Motor neuron (in vitro differentiated cells): ENCODE measurements at places on chromosomes 5 and 9.

GRCh38 chr9:34037626-34038025 lies 11.1 kb downstream of the UBAP2 start:
- ATAC-seq, result peak; percentile 70

GRCh38 chr9:133133681-133134387 lies 12.8 kb upstream of the RALGDS start:
- ATAC-seq, result peak; percentile 79

GRCh38 chr5:32182463-32183063 lies 8.4 kb upstream of the GOLPH3 start:
- ATAC-seq, result no peak

GRCh38 chr9:127262602-127263001 lies 2.0 kb upstream of the GARNL3 start:
- no peak for ATAC-seq

DNA sequence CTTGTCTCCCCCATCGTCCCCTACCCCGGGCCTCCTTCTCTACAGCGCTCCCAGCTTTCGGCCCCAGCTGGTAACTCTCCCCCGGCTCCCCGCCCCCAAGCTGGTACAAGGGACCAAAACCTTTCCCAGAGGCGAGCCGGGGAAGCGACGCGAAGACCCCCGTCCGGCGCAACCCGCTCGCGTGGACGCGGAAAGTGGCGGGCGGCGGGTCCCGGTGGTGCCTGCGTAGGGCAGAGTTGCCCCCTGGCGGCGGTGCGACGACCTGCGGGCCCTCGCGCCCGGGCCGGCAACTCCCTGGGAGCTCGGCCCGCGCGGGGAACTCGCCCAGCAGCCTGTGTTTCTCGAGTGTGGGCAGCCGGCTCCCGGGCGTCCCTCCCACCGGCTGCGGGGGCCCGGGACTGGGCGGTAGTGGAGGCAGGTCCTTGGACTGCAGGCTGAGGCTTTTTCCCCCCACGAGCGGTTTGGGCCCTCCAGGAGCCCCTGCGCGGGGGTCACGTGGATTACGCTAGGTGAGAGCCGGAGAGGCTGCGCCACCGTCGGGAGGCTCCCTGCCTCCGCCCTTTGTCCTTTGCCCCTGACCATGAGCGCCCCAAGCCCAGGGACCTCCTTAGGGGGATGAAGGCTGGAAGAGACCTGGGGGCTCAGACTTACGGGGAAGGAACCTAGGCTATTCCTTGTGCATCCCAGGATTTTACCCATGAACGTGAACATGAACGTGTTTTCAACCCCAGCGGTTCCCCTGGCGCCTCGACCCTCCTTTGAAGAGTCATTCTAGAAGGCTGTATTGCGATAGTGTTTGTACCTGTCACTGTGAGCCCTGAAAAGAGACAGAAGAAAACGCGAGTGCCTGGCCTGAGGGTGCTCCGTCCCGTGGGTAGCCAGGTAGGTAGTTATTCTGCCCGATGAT lies 2.9 kb upstream of the FOXD1 start:
- ATAC-seq, result peak; percentile 24

DNA sequence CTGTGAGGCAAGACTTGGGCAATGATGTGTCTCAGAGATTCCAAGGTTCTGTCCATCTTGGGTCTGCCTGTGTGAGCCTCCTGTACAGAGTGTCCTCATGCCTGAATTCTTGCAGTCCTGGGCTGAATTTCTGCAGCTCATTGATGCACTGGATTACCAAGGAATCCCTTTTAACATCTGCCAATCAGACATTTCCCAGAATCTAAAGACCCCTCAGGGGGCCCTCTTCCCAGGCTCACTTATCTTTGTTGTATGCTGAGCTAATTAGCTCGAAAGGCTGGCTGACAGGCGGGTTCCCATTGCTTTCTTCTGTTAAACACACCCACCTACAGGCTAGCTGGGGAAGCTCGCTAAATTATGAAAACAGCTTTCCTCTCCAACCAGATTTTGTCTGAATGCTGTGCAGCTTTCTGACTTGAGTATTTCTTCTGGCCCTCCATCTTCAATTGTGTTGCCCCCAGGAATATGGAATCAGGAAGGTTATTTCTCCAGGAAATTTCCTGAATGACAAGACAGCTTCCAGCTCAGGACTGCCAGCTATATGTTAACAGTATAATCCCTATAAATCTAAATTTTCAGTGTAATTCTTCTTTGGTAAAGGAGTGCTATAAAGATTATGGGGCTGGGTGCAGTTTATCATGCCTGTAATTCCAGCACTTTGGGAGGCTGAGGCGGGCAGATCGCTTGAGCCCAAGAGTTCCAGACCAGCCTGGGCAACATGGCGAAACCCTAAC lies at the start of gene LIX1:
LIX1 (minus strand) TSS at position 91 of the 734 bp plus-strand sequence; CDS start at position 56, 35 bp downstream.
- ATAC-seq, result peak; percentile 97

DNA sequence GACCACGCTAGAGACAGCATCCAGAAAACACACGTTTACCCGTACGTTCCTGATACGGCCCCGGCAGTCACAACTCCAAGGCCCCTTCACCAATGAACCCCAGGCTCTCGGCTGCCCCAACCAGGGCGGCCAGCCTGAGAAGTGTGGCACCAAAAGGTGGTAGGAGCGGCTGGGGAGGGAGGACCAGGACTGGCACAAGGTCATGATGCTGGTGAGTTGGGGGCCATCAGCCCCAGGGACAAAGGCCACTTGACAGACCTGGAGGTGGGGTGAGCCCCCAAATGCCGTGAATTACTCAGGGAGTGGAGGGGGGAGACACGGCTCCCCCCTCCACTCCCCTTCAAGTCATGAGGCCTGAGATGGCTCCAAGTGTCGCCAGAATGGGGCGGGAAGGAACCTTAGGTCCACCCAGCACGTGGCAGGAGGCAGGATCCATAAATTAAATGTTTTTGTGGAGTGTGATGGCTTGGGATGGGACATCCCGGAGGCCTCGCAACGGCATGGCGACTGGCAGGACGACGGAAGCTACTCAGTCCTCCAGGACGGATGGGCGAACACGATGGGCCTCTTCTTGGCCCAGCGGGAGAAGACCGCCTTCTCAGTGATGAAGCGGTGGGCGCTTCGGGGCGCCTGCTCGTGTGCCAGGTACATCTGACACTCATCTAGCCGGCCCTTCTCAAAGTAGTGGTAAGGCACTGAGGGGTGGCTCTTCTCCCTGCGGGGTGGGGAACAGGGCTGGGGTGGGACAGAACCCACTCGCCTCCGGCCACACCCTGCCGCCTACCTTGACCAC lies 8.7 kb upstream of the ST6GALNAC6 start:
- ATAC-seq, result no peak

DNA sequence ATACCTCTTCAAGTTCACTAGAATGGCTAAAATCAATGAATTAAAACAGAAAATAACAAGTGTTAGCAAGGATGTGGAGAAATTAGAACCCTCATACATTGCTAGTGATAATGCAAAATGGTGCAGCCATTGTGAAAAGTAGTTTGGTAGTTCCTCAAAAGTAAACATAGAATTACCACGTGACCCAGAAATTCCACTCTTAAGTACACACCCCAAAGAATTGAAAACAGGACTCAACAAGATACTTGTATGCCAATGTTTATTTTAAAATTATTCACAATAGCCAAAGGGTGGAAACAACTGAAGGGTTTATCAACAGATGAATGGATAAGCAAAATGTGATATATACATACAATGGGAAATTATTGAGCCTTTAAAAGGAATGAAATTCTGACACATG lies 70.3 kb downstream of the BARX1 start:
- ATAC-seq, result no peak

DNA sequence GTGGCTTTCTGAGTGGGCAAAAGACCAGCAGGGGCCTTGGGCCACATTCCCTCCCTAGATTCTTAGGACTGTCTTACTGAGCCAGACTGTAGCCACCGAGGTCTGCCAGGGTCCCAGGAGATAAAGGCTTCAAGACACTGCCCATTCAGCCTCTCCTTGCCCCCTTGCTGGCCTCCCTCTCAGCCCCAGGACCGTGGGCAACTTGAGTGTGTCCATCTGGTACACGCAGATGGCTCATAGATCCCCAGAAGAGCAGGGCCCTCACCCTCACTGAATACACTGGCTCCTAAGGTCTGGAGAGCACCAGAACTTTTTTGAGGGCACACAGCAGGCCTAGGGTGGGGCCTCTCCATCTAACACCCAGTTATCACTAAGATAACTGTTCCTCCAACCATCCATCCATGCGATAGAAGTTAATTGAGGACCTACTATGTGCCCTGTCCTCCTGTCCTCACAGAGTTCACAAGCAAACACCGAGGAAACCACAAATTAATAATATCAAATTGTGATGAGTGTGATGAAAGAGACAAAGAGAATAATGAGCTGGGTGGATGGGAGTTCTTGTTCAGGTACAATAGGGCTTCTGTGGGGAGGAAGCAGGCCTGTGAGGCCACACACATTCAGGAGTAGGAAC lies 4.9 kb upstream of the PDGFRB start:
- ATAC-seq, result no peak

GRCh38 chr9:81686614-81687520 lies 2.5 kb downstream of the TLE1 start:
- peak; percentile 37 for ATAC-seq

DNA sequence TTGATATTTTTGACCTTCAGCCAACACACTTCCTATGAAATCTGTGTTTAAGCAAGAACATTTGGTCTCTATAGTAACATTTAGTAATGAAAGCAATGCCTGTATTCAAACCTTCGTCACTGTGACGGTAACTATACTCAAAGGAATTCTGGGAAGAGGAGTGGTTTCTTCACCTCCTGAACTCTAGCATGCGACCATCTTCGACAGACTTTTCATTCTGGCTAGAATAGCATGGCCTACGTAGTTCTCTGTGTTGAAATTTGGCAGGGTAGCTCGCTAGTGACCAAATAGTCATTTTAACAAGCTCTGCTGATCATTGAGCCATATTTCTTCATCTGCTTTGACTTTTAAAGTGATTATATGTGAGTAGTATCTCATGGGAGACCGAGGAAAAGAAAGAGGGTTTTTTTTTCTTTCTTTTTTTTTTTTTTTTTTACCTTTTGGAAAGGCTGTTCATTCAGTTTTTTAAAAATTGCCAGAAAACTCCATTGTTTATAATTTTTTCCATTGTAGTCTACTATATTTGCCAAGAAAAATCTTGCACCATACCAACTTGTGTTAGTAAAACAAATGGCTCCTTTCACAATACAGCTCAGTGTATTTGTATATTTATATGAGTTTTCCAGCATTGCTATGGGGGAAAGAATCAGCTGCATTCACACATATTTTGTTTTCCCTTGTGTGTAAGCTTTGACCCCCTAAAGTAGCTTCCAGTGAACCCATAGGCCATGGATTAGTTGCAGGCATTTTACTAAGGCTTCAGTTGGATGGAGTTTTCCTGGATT lies 166.8 kb downstream of the NNT start:
- ATAC-seq, result peak; percentile 69

DNA sequence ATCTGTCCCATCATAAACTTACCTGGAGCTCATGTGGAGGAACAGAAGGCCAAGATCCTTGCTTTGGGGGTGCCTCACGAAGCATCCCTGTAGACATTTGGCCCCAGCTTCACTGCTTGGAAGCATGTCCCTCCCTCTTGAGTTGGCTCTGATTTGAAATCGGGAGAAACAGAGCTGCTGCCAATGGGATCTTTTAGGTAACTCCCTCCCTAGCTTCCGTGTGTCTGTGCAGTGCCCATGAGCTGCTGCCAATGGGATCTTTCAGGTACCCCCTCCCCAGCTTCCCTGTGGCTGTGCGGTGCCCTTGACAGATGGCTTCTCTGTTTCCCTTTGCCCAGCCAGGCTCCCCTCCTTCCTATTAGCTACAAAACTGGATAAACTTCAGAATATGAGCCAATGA lies 178.0 kb downstream of the NR3C1 start:
- ATAC-seq, result no peak

GRCh38 chr5:42321785-42322184 lies 101.5 kb upstream of the GHR start:
- ATAC-seq, result no peak

DNA sequence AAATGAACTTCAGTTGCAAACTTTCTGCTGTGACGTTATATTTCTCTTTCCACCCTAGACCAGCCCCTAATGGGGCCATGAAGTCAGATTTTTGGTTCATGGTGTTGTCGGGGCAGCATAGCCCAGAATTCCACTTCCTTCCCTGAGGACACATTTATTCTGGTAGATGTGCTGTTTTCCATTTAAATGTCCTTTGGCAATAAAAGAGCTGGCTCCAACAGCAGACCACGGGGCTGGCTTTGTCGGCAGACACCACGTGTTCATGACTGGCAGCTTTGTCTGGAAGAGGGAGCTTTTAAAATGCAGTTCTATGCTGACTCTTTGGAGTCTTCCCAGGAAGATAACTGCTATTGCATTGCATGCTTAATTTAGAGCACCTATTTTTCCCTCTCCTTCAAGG lies 17.6 kb upstream of the LCP2 start:
- ATAC-seq, result peak; percentile 93

DNA sequence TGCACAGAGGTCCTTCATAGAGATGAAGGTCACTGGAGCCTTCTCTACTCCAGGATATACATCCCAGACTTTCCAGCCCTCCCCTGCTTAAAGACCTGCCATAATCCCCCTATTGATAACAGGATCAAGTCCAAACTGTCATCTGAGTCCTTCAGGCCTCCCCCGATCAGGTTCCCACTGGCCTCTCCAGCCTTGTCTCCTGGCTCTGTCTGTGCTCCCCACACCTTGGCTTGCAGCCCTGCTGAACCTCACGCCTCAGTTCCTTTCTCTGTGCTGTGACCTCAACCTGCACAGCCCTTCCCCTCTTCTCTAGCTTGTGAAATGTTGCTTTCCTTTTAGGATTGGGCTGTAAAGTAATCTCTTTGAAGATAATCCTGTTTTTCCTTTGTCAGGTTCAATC lies 2.5 kb upstream of the HRH2 start:
- no peak for ATAC-seq

GRCh38 chr5:158796812-158797497 lies 302.8 kb downstream of the EBF1 start:
- ATAC-seq, result no peak

- ATAC-seq, result no peak
Observed at GRCh38 chr9:106717686-106718085, 145.3 kb upstream of the ZNF462 start.

- ATAC-seq, result no peak
Observed at GRCh38 chr9:21730899-21731298, 71.5 kb upstream of the MTAP start.

- ATAC-seq, result no peak
Observed at GRCh38 chr5:11234501-11234911, 473.5 kb upstream of the DAP start.

DNA sequence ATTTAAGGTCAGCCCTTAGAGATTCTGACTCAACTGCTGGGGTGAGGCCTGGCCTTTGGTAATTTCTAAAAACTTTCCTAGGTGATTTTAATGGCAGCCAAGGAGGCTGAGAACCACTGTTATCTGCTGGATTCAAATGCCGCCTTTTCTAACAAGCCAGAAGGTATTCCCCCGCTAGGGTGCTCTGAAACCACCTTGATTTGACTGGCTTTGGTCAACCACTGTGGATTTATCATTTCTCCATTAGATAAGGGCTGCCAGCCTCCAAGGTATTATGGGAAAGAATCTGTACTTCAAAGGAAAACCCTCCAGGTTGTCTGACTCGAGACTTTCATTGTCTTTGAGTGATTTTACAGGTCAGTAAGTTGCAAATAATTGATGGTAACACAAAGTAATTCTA lies 4.3 kb downstream of the ANXA6 start:
- ATAC-seq, result no peak

GRCh38 chr5:135842737-135843136 lies 8.3 kb downstream of the SLC25A48 start:
- ATAC-seq, result no peak
